ENCODE measurements at places on chromosomes 16 and 17.
A peak's percentile ranks its signal among the peaks of the same experiment; 100 is the strongest.

GRCh38 chr17:82788206-82789001 is 36.5 kb downstream of the TBCD start:
- DNase-seq: no peak

GRCh38 chr16:69691980-69692911 is 34.1 kb downstream of the NQO1 start:
- DNase-seq: peak; percentile 24

GRCh38 chr17:74971842-74972106 is 785 bp downstream of the HID1 start:
- DNase-seq: no peak

DNA sequence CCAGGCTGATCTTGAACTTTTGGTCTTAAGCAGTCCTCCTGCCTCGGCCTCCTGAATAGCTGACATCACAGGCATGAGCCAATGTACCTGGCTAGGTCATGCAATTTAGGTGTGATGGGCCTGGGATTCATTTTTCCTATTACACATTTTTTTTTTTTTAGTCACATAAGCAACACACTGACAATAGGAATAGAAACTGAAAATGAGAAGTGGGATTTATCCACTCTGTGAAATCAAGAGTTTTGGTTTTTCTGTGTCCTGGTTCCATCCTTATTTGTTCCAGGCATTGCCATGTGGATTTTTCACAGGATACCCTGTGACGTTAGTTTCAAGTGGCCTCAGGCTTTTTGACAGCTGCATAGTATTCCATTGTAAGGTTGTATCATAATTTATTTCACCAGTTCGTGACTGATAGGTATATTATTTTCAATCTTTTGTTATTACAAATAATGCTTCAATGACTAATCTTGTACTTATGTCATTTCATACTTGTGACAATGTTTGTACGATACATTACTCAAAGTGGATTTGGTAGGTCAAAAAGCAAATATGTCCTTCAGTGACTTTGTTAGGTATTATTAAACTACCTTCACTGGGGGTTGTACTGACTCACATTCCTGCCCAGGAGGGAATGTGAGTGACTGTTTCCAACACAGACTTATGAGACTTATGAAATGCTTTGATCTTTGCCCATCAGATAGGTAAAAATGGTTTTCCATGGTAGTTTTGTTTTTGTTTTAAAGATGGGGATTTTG is 10.6 kb downstream of the ADCY7 start:
- DNase-seq: no peak

Data from globus pallidus (tissue), 1 donor.